ENCODE measurements at places on chromosomes 13 and 19.

DNA sequence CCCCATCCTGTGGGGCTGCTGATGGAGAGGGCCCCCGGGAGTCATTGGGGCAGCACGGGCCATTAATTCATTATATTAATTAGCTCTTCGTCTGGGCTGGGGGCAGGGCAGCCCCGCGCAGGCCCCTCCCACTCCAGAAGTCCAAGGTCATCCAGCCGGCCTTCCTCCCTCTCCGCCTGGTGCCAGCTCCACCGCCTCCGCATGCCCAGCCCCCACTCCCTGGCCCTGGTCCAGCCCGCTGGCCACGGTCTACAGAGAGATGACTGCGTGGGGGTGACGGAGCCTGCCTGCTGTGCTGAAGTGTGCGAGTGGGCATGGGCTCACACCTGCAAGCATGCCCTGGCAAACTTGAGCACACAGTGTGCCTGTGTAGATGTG, 8.8 kb downstream of the IGLON5 start:
- DNase-seq = no peak

DNA sequence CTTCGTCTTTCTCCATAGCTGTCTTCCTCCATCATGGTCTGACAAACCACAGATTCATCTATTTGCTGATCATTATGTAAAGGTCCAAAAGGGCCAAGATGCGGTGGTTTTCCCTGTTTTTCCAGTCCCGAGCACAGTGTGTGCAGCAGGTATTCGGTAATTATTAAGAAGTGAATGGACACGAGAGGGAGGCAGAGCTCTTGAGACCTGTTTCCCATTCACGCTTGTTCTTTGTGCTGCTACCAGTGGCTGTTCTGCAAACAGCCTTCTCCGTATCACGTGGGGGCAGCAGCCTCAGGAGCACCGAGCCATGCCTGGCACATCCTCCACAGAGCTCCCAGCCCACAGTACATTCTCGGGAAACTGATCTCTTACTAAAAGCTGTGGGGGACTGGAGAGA, 50.3 kb downstream of the CCDC70 start:
- DNase-seq = no peak

- DNase-seq = no peak
Measured at GRCh38 chr13:43377973-43378372, 354.6 kb downstream of the DNAJC15 start.

GRCh38 chr19:30745476-30745985, 373.3 kb downstream of the ZNF536 start:
- no peak for DNase-seq

GRCh38 chr13:73228546-73228945, 169.7 kb downstream of the KLF5 start:
- DNase-seq = no peak

DNA sequence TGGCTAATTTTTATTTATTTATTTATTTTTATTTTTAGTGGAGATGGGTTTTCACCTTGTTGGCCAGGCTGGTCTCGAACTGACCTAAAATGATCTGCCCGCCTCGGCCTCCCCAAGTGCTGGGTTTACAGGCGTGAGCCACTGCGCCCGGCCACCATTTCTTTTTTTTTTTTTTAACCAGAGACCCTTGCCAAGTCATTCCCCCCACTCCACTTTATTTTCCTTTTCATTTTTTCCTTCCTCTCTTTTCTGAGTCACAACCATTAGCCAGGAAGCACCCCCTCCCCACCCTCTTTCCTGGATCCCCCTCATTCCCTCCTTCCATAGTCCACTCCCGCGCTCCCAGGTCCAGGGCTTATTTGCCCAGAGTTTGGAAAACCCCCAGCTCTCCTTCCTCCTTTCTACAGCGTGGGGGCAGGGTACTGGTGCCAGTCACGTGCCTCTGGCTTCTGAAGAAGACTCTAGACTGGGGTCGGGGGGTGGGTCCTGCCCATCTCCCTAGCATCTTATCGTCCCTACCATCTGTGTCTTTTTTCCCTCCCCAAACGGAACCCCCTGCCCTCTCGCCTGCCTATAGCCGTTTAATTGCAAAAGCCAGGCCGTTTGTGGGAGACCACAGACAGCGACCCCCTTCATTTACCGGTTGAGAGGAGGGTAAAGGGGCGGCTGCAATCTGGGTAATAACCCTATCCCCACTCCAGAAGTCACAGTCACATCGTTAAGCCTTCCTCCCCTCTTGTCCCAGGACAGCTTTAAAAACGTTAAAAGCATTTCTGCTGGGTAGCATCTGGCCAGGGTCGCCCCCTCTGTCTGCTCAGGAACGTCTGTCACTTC, 1.1 kb upstream of the CALR start:
- no peak for DNase-seq

GRCh38 chr13:65064967-65065366, 2165.2 kb downstream of the PCDH9 start:
- no peak for DNase-seq

GRCh38 chr13:20353973-20354372, 121.9 kb upstream of the GJB6 start:
- no peak for DNase-seq

DNA sequence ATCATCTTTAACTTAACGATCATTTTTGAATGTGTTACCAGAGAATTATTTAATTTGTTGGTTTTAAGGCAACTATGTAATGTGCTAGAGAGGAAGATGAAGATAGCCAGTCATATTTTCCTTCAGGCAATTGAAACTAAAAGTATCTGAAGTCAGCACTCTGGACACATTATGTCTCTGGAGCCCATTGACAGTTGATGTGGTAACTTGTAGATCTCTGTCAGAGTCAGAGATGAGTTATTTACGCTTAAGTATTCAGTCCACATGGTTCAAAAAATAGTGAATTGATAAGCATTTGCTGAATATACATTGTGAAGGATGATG, 2.1 kb downstream of the ZMYM2 start:
- no peak for DNase-seq

GRCh38 chr13:53255795-53256194, 227.2 kb downstream of the OLFM4 start:
- DNase-seq = no peak

DNA sequence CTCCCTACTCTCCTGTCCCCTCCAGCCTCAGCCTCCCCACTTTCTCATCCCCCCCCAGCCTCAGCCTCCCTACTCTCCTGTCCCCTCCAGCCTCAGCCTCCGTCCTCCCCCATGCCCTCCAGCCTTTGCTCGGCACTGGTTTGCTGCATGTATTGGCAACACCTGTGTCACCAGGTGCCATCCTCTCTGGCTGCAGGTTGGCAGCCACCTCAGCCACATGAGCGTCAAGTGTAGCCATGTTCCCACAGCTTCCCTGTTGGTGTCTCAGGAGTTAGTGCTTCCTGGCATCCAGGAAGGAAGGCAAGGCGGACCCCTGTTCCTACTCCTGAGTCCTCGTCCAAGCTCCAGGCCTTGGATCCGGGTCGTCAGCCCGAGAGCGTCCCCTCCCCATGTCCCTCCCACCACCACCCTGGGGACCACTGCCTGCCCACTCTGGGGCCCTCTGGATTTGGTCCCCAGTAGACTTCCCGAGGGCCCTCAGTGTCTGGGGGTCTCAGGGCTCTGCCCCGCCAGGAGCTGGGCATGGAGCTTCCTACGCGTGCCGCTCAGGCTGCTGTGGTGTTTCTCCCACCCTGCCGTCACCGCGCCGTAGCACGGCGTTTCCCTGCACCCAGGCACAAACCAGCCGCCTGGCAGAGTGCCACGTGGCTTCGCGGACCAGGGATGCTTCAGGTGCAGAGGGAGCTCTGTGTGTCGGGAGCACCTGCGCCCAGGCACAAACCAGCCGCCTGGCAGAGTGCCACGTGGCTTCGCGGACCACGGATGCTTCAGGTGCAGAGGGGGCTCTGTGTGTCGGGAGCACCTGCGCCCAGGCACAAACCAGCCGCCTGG, 128.3 kb upstream of the MCF2L start:
- DNase-seq = no peak

GRCh38 chr13:28792992-28793391, 27.1 kb upstream of the MTUS2 start:
- no peak for DNase-seq

GRCh38 chr13:33251131-33251661, 34.4 kb downstream of the STARD13 start:
- DNase-seq = no peak

DNA sequence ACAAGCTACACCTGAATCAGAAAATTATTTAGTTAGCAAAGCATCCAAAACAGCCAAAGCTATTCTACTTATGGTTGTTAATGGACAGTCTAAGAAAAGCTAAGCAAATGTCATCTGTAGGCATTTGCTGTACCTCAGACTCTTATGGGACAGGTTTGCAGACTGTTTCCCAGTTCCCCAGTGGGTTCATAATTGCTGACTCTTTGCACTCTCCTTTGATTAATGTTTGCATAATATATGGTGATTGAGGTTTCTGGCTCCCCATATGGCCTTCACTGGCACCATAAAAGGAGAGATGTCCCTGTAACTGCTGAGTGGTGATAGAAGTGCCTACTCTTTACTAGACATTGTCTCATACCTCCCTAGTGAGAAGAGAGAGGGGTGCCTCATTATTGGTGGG, 142.1 kb downstream of the GPC6 start:
- DNase-seq = no peak

- no peak for DNase-seq
Measured at GRCh38 chr19:30090963-30091362, 148.9 kb downstream of the URI1 start.

GRCh38 chr13:53601113-53601512, 572.5 kb downstream of the OLFM4 start:
- no peak for DNase-seq

GRCh38 chr13:21817878-21818277, 147.0 kb downstream of the FGF9 start:
- DNase-seq = no peak

Measured in stimulated activated CD8-positive, alpha-beta memory T cell treated with anti-CD3 and anti-CD28 coated beads, Interleukin-7, amount 100 ng/mL, for 4 hours (primary cell).